Stimulated activated CD8-positive, alpha-beta memory T cell treated with anti-CD3 and anti-CD28 coated beads, Interleukin-4, amount 100 ng/mL, for 1 hour (primary cell): ENCODE measurements at places on chromosomes 6 and 20.

- no peak for DNase-seq
Observed at GRCh38 chr6:151551223-151551857, 57.5 kb downstream of the CCDC170 start.

DNA sequence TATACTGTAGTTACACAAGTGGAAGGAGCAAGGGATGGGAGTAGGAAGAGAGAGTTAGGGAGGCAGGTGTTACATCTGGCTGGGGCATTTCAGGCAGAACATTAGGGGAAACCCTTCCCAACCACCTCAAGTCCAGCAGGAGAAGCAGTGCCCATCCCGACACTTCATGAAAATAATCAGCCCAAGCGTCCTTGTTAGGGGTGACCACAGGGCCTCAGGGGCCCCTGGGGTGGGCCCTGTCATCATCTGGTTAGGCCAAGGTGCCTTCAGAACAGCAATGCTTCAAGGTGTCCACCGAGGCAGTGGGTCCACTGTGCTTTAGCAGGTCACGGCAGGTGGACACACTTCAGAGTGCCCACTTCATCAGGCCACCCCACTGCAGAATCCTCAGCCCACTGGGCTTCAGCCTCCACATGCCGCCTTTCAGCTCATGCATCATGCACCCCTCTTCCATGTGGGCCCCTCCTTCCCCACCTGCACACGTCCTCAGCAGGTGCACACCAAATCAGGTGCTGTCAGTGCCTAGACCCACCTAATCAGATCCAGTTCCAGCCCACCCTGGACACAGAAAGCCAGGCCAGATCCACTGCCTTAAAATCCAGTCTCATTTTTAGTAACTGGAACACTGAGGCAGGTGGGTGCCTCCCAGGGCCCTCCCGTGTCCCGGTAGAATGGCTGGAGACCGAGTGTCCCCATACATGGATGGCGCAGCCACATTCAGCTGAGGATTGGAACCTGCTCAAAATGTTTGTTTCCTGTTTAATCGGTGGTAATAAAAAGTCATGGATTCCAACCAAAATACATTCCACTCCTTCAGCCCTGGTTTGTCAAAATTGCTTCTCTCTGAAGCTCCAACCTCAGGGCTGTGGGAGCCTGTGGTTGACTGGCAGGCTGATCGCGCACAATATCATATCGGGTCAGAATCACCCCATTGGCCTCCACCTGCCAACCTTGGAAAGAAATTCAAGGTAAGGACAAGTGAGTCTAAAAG lies 99.5 kb downstream of the ANKRD60 start:
- DNase-seq, result no peak

GRCh38 chr6:134422426-134423231 lies 104.7 kb upstream of the SGK1 start:
- DNase-seq, result no peak

DNA sequence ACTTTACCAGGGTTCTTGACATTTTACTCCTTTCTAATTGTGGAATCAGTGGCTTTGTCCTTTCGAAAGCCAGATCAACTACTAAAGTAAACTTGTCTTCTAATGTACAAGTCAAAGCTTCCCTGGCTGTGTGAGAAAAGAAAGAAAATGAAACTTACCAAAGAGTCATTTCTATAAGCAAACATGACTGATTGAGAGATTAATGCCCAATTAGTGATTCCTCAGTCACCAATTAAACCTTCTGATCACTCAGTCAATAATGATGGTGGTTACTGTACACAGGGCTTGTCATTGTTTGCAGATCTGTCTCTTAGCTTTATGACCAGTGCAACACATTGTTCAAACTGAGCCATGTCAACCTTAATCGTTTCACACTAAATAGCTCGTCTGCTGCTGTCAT lies 1168.4 kb upstream of the CITED2 start:
- no peak for DNase-seq

- DNase-seq, result no peak
Observed at GRCh38 chr20:14445310-14445709, 107.9 kb upstream of the FLRT3 start.

DNA sequence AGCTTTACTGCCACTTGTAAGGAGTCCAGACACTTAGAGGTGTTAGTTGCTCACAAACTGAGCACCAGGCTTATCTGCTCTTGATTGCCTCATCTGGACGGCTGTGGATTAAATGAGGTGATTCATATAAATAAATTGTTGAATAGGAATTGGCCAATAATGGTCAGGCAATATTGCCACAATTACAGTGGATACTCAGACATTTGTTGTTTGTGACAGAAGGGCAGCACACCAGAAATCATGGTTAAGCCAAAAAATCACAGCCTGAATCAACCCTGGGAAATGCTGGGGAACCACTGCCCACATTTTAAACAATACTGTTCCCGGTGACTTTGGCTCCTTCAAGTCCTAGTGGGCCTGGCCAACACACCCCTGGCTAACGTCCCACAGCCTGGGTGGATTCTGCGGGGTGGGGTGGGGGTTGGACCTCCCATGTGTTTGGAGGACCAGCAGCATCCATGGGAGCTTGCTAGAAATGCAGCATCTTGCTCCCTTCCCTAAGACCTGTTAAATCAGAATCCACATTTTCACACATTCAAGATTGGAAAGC lies 29.5 kb upstream of the SPDEF start:
- no peak for DNase-seq

GRCh38 chr6:107532706-107533105 lies 42.8 kb downstream of the SOBP start:
- DNase-seq, result no peak
